ENCODE measurements at places on chromosomes 7 and 10.
A peak's percentile ranks its signal among the peaks of the same experiment; 100 is the strongest.

- no peak for DNase-seq
Observed at GRCh38 chr10:89302625-89303024, 779 bp downstream of the IFIT2 start.

DNA sequence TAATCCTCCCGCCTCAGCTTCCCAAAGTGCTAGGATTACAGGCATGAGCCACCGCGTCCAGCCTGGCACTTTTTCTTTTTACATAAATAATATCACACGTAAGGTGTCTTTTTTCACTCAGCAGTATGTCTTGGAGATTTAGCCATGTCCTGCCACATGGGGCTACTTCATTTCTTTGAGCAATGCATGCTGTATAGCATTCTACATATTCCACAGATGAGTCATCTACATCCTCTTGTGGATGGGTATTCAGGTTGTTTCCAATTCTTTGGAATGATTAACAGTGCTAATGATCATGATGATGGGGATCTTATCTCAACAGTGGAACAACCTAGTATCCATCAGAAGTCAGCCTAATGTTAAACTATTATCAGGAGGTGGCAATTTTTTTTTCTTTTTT lies 50.8 kb downstream of the ZNF503 start:
- no peak for DNase-seq

GRCh38 chr7:93442478-93443224 lies 131.9 kb downstream of the CALCR start:
- peak; percentile 25 for DNase-seq

GRCh38 chr10:30041196-30042105 lies 17.9 kb downstream of the JCAD start:
- no peak for DNase-seq

DNA sequence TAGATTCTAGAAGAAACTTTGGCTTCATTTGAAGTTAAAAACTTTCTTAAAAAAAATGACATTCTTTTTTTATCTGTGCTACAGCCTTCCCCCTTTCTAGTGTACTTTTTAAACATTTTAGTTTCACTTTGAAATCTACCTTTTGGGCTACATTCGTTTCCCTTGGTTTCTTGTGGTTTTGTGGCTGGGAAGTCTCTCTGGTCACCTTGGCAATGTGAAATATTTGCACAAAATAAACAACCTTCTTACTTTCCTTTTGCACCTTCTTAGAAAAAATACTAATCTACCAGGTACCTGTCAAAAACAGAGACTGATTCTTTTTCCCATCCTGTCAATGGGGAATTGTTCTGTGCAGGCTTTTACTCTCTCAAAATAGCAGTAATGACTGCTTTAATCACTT lies 350.2 kb downstream of the GATA3 start:
- peak; percentile 88 for DNase-seq

DNA sequence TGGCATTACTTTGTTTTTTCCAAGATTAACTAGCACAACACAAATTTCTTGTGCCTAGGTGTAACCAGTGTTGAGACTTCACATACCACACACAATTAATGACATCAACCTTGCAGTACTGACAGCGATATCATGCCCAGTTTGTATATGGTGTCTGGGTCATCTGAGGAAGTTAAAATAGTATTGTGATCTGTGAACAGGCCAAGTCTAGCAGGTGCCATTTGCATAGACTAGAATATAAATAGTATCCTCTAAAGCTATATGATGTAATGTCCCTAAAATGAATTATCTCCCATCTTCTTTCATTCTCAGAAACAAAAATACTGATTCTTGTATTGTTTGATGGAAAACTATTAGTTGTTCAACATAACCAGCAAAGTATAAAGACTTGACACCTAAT lies 175.8 kb upstream of the KAT6B start:
- no peak for DNase-seq

DNA sequence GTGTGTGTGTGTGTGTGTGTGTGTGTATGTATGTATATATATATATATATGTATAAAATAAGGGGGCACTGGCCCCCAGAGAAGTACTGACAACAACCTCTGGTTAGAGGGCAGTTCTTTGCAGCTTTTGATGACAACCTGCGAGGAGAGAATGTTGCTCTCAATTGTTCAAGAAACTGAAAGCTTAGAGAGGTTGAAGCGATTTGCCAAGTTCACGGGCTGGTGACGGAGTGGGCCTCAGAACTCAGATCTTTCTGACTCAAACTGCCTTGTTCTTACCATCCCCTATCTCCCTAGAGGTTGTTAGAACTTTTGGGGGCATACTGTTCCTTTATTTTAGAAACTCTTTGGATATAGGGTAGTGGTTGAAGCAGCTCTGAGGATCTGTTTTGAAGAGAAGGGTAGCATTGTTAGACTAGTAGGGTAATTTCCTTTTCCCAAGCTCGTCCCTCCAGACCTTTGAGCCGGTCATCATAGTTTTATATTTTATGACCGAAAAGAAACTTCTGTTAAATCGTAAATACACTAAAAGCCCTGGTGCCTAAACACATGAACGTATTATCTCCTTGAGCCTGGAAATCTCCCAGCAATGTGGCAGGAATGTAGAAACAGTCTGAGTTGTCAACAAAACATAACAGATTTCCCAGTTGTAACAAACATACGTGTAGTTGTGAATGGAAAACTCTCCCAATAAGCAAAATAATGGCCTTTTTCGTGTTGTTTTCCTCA lies 541.7 kb upstream of the GALNT17 start:
- DNase-seq: no peak

- no peak for DNase-seq
Observed at GRCh38 chr10:78247266-78247665, 213.6 kb downstream of the RPS24 start.

GRCh38 chr7:106841896-106842390 lies 23.1 kb upstream of the PIK3CG start:
- DNase-seq: no peak

DNA sequence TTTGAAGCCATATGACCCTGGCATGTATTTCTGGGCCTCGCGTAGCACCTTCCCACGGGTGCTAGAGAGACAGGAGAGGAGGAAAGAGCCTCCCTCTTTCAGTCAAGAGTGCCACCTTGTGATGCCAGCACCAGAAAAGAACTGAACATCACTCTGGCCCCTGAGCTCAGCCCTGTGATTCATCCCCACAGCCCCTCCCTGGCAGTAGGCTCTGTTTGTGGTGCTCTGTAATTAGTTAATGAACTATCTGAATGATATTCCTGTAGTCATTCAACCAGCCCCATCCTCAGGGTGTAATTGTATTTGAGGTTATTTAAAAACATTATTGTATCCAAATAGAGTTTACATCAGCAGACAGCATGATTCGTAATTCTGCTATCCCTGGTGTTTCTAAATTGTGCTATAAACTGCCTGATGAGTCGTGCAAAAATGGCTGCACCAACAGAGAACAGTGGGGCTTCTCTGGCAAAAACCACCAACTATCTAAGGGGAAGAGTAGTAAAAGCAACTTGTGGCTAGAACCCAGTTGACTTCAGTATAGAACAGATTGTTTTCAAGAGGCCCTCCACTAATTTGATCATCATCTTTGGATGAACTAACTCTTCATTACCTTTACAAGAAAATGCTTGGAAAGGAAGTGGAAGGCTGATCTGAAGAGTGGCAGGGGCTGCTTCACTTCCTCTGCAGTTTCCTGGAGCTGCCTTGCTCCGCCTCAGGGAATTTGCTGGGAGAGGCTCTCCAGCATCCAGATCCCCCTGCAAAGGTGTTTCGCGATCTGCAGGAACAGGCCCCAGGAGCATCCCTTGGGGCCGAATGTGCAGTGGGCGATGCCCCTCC lies 23.7 kb upstream of the TIAL1 start:
- DNase-seq: no peak

DNA sequence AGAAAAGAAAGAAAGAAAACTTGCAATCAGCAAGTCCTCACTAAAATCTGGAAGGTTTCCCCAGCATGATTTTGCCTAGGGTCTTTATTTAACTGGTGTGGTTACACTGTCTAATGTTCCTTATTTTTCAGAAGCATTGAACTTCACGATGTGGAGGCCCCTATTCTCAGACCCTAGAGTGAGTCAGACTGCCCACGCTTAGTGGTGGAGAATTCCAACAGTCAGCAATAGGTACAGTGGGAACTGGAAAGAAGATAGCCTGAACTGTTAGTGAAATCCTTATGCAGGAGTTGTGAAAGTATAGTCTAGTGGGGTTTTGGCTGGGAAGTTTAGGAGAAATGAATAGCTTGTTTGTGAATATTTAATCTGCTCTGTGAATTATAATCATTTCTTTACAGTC lies 115.0 kb downstream of the FZD1 start:
- no peak for DNase-seq

DNA sequence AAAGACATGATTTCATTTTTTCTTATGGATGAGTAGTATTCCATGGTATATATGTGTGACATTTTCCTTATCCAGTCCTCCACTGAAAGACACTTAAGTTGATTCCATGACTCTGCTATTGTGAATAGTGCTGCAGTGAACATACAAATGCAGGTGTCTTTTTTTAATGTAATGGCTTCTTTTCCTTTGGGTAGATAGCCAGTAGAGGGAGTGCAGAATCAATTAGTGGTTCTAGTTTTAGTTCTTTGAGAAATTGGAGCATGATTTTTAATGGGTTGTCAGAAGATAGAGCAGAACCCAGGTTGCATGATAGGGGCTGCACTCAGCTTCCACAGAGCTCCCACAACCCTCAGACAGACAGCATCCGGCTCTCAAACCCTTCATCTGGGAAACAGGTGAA lies 152.9 kb upstream of the PLXDC2 start:
- no peak for DNase-seq

- no peak for DNase-seq
Observed at GRCh38 chr10:82922046-82922445, 1047.1 kb downstream of the NRG3 start.

DNA sequence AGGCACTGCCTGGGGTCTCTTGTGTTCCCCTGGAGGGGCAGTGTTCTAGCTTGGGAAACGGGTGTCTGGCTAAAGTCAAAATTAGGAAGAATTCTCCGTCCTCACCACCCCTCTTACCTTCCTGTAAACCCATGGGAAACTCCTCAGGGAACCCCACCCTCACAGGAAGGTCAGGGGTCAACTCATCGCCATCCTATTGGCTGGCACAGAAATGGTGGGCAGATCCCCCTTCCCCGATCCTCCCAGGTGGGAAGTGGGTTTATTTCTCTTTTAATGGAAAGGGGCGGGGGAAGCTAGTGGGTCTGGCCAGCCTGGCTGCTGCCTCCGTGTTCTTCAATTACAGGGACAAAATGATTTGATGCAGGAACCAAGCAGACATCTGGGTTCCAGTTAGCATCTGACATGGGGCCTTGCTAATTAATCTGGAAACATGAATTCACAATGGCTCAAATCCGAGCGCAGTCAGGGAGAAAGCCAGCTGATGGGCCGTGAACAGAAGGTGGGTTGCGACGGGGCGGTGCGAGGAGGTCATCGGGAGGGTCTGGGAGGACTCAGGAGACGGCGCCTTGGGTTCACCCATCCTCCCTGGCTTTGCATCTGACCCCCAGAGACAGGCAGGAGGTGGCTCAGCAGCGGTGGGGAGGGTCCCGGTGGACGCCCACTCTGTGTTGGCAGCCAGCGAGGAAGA lies 66.6 kb downstream of the SLIT1 start:
- no peak for DNase-seq

DNA sequence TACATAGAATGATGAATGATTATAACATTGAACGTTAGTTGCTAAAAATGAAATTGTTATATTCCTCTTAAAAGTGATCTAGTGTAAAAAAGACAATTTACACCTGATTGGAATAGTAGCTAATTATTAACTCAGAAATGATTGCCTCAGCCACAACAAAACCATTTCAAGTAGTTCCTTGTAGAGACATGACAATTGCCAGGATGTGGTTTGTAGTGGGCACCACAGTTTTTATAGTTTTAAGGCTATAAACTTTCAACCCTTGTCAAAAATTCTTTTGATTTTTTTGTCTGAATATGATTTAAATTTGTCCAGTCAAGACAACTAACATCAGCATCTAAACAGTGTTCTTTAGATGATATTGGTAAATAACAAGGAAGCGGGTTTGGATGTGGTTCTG lies 145.2 kb downstream of the SUGCT start:
- no peak for DNase-seq

- DNase-seq: no peak
Observed at GRCh38 chr10:127145173-127145572, 51.2 kb downstream of the INSYN2A start.

DNA sequence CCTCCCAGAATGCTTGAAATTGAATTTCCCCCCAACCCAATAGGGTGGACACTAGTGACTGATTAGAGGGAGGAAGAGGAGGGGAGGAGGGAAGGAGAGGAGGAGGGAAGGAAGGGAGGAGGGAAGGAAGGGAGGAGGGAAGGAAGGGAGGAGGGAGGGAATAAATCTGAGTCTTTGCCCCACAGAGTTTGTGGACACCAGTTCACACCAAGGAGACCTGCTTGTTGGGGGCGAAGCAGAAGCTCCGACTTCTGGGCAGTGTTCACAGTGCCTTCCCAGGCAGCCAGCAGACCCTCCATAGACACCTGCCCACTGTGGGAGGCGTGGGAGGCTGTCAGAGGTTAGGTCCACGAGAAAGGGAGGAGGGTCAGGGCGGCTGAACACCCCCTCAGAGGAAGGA lies 44.8 kb downstream of the PRKAG2 start:
- no peak for DNase-seq

DNA sequence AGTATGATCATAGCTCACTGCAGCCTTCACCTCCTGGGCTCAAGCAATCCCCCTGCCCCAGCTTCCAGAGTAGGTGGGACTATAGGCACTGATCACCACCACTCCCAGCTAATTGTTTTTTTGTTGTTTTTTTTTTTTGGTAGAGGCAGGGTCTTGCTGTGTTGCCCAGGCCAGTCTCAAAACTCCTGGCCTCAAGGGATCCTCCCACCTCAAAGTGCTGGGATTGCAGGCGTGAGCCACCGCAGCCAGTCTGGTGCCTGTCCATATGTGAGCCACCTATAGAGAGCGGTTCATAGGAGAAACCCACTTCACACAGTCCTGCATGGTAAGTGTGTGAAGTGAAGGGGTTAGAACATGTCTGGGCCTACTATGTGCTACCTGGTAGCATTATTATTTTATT lies 47.5 kb downstream of the SLC29A4 start:
- DNase-seq: no peak

GRCh38 chr10:59905066-59905730 lies 1.2 kb downstream of the CCDC6 start:
- peak; percentile 32 for DNase-seq

DNA sequence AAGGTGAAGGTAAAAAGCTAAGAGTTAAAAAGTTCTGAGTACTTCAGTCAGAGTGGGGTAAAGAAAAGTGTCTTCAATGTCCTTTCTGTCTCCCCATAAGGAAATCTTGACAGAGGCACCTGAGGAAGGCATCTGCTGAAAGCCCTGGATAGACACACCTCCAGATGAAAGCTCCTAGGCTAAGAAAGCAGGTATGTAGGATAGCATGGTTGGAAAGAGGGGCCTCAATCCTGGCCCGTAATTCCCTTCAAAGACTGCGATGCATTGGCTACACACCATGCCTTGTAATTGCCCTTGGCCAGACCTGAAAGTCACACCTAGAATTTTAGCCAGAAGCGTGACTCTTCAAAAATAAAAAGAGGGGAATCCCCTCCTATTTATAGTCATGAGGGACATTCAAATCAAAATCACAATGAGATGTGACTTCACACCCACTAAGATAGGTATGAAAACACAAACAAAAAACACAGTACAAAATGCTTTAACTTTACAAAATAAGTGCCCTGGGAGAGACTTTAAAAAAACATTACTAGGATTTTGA lies 809.7 kb downstream of the IPMK start:
- DNase-seq: no peak

GRCh38 chr10:3414667-3415023 lies 242.1 kb upstream of the PITRM1 start:
- no peak for DNase-seq

GRCh38 chr7:148901178-148901577 lies 17.1 kb upstream of the EZH2 start:
- DNase-seq: no peak

GRCh38 chr10:89653410-89653869 lies 8.4 kb upstream of the PANK1 start:
- no peak for DNase-seq

- no peak for DNase-seq
Observed at GRCh38 chr7:143514995-143515735, 37.5 kb downstream of the TAS2R41 start.
